ENCODE measurements at places on chromosomes 7 and 10.

- DNase-seq: no peak
Observed at GRCh38 chr10:82038587-82038986, 163.6 kb downstream of the NRG3 start.

- no peak for DNase-seq
Observed at GRCh38 chr7:26085771-26086170, 66.2 kb upstream of the NFE2L3 start.

DNA sequence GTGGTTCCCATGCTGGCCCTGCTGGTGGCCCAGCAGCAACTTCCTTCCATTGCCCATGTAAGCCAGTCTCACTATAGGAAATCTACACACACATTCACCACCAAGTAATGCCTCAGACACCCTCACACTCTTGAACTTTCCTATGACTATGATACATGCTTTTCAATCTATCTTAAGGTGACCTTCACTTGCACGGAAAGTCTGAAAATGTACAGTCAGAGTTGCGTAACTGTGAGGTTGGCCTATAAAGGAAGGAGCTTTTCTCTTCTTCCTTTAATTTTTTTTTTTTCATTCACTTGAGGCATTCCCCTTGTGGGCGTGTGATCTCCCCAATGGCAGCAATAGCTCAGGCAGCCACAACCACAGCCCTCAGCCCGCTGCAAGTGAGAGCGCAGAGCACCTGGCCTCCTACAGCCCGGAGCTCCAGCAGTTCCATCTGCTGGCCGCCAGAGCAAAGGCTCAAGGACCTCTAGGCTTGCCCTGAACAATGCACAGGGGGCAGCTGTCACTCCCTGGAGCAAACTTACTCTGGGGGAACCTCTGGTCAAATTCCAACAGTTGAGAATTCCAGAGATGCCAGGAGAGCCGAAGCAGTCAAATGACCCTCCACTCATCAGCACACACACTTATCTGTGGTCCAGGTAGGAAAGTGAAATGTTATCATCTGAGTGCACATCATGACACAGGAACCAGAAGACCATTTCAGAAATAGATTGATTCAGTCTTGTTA, 123.1 kb upstream of the ADO start:
- peak; percentile 93 for DNase-seq

- DNase-seq: no peak
Observed at GRCh38 chr10:97991871-97992270, 38.5 kb downstream of the CRTAC1 start.

DNA sequence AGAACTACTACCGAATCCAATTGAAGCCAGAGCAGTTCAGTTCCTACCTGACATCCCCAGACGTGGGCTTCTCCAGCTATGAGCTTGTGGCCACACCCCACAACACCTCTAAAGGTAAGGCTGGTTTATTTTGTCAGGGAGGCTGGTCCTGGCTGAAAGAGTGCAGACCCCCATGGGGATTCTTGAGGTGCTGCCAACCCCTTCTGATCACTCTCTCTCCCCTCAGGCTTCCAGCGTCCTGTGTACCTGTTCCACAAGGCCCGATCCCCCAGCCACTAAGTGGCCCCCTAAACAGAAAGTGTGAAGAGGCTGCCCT, 3.1 kb downstream of the PPP1R35 start:
- no peak for DNase-seq

GRCh38 chr7:148867596-148868377, 16.3 kb downstream of the EZH2 start:
- DNase-seq: peak; percentile 44

DNA sequence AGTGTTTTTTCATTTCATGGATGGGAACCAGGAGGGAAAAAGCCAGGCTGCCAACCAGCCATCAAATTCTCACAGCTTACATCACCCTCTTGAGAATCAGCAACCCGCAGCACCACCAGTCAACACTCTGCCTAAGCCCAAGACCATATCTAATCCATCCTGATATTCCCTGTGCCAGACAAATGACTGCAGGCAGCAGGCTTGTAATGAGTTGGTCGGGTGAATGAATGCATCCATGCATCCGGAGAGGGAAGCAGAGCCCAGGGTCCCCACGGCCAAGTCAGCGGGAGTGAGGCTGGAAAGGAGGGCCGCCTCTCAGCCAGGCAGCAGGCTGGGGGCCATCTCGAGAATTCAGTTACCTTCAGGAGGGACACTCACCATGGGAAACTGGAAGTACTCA, 46.9 kb downstream of the SLIT1 start:
- no peak for DNase-seq

DNA sequence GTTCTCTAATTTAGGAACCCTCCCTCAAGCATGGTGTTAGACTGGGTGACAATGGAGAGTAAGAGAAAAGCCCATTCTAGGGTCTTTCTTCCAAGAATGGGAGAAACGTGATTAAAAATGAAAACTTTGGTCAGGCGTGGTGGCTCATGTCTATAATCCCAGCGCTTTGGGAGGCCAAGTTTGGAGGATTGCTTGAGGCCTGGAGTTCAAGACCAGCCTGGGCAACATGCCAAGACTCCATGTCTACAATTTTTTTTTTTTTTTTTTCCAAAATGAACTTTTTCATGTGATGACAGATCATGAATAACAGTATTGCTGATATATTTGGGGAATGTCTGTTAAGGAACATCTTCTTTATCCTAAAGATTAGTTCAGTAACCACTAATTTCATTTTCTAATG, 194.6 kb downstream of the MLLT10 start:
- DNase-seq: no peak

GRCh38 chr10:89032141-89032891, 41.7 kb downstream of the FAS start:
- peak; percentile 21 for DNase-seq

DNA sequence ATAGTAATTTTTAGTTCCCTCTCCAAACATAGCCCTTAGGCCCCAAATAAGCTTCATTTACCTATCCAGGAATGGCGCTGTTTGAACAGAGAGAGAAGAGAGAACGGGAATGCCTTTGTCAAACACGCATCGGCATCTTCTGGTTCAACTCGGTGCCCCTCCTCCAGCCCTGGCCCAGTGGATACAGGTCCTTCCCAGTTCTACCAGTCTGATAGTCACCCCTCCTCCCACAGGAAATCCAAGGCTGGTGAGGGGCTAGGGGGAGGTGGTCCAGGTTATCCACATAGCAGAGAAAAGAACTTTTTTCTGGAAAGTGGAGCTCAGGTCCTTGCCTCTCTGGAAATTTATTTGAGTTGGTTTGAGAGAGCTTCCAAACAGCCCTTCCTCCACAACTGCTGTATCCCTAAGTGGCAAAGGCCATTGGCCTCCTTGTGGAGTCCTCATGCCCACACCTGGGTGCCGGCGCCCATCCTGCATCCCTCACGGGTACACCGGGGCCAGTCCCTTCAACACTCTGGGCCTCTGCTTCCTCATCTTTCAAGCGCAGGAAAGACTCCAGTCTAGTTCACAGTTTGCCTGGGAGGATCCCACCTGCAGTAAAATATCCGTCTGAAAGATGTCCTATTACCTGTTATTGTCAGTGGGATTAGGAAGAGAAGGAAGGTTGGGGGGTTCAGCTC, 287.4 kb downstream of the CELF2 start:
- DNase-seq: no peak

- no peak for DNase-seq
Observed at GRCh38 chr7:127035203-127035849, 217.4 kb downstream of the GRM8 start.

DNA sequence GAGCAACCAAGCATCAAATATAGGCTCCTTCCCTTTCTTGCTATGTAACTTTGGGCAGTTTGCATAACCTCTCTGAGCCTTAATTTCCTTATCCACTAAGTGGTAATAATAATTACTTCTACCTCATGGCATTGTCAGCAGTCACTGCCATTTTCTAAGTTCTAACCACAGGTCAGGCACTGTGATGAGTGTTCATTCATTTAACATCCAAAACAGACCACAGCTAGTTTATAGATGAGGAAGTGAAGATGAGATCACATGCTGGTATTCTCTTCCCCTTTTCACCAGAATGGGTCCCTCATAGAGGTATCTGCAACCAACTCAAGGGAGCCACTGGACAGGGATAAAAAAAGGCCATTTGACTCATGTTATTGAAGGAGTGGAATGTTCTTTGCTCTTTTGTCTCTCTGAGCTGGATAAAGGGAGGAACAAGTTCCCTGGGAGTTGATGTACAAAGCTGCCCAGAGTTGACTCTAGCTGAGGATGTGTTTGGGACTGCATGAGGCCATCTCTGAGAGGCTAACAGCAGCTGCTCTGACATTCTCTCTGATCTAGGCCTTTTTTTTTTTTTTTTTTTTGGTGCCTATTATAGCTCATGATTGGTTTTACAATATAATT, 65.0 kb downstream of the DNAJC12 start:
- DNase-seq: peak; percentile 83

DNA sequence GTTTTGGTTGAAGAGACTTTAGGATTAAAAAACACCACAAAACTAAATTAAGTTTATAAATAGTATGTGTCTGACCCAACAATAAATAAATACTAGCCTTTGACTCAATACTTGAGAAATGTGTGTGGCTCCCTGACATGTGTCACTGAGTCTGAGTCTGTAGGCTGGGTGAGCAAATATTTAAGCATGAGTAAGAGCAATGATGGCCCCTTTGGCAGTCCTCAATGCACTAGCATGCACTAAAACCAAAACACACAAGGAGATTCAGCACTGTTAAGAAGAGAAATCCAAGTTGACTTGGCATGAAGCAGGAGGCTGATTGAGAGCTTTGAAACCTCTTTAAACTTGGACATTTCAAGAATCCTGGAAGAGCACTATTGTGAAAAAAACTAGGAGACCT, 37.1 kb downstream of the CCDC71L start:
- no peak for DNase-seq

GRCh38 chr10:76352300-76352699, 920.9 kb downstream of the LRMDA start:
- DNase-seq: no peak

DNA sequence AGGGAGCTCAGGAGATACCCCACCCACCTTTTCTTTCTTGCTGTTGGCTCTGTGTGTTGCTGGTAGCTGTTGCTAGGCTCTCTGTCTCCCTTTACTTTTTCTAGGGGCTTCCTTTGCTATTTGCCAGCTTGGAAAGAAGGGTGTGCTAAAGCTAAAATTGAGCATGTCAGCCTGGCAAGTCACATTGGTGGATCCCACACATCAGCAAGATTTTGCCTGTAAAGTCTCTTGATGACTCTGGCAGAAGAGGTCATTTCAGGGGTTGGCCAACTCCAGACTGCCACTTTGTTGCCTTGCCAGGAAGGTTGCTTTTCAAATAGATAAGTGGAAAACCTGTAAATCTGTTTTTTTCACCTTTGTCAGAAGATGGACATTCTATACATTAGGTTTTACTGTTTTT, 9.9 kb downstream of the CCNY start:
- DNase-seq: no peak

GRCh38 chr10:48545462-48546145, 59.3 kb downstream of the ARHGAP22 start:
- DNase-seq: no peak

- DNase-seq: no peak
Observed at GRCh38 chr10:6064119-6064518, 2.0 kb upstream of the IL2RA start.

DNA sequence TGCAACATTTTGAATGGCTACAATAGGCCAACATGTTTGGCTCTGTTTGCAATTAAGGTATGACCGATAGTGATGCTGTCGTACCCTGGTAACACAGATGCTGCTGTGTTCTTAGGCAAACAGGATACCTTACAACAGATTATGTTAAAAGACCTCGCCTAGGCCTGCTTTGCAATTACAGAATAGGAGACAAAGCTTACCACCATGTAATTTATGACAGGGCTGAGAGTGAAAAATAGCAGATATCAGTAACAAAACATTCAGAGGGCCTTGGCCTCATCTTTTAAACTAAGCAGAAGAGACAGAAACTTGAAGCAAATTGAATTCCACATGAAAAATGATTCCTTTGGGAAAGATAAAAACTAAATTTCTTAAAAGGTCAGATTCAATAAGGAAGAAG, 29.4 kb upstream of the ABLIM1 start:
- no peak for DNase-seq

- no peak for DNase-seq
Observed at GRCh38 chr7:153061910-153062528, 302.5 kb downstream of the ACTR3B start.

DNA sequence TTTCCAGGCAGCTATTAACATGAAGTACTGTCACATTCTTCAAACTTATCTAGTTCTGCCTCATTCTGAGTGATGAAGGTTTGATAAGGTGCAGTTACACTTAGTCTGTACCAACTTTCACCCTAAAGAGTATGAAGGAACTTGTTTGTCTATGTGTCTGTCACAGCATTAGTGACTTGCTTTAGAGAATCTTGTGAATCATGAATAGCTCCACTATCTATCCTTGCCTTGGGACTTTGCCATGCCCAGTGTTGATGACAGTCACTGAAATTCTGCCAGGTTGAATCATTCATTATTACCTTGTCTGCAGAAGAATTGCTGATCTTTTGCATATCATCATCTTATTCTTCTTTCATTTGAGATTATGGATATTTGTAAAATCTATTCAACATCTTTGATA, 50.9 kb upstream of the A1CF start:
- DNase-seq: no peak

- DNase-seq: no peak
Observed at GRCh38 chr10:33303988-33304387, 30.5 kb downstream of the NRP1 start.

DNA sequence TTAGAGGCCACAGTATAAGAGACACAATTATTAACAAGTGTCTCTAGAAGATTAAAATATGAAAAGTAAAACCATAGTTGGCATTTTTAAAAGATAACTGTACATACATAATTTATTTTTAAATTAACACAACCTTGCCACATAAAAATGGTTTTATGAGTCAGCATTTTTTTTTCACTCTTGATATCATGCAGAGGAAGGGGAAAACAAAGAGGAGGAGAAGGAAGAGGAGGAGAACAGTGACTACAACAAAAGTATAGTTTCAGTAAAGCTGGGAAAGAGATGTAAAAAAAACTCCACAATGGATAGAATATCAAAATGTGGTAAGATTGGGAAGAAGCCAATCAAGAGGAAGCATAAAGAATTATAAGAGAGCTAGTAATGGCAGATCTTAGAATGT, 34.0 kb downstream of the CH25H start:
- DNase-seq: no peak

DNA sequence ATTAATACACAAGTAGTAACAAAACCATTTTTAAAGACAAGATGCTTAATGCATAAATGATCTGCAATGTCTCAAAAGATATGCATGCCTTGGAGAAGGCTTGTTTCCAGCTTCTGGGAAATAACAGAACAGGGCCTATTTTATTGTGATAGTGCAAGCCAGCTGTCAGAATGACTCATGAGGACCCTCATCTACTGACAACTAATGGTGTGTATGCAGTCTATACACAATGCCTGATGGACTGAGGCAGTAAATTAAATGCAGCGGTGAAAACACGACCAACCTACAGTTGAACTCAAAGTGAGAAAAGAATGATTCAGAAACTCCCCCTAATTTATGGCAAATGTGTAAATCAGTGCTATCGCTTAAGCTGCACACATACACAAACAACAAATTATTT, 46.3 kb downstream of the VPS41 start:
- no peak for DNase-seq

- DNase-seq: peak; percentile 5
Observed at GRCh38 chr7:19663816-19664462, 44.9 kb downstream of the POLR1F start.

GRCh38 chr10:80582286-80582960, 44.7 kb downstream of the SH2D4B start:
- no peak for DNase-seq

GRCh38 chr10:29810816-29811215, 176.0 kb upstream of the SVIL start:
- no peak for DNase-seq

Data from GM12864 (cell line).